Activated B cell treated with CpG ODN at 0.5 μM for 24 hours (primary cell): ENCODE measurements at places on chromosomes 3 and 15. TPM values are rescaled to one million over a fixed set of nuclear protein-coding genes. Genes with fewer than 3 reads are reported as not detected.

- H3K27me3 ChIP-seq: peaks cover 5% of the 10 kb centered on the region
- peaks cover 18% of the 10 kb centered on the region for H3K4me1 ChIP-seq
- H3K36me3 ChIP-seq: peaks cover 3% of the 10 kb centered on the region
- H3K4me3 ChIP-seq: no peak overlapping the region
- no peak for DNase-seq
These were observed 2.0 kb downstream of the MYEF2 start for GRCh38 chr15:48176112-48176511.

GRCh38 chr3:146543461-146544001 lies 876 bp downstream of the PLSCR1 start:
- H3K36me3 ChIP-seq: peaks cover 4% of the 10 kb centered on the region
- DNase-seq: no peak
- peak overlapping the region; percentile 92 for H3K27ac ChIP-seq
- H3K27me3 ChIP-seq: no peaks in the 10 kb centered on the region
- H3K4me1 ChIP-seq: peaks cover 54% of the 10 kb centered on the region

GOLGA8Q gene
- total RNA-seq: 0.64 and 1.8 TPM in 2 replicates

DNA sequence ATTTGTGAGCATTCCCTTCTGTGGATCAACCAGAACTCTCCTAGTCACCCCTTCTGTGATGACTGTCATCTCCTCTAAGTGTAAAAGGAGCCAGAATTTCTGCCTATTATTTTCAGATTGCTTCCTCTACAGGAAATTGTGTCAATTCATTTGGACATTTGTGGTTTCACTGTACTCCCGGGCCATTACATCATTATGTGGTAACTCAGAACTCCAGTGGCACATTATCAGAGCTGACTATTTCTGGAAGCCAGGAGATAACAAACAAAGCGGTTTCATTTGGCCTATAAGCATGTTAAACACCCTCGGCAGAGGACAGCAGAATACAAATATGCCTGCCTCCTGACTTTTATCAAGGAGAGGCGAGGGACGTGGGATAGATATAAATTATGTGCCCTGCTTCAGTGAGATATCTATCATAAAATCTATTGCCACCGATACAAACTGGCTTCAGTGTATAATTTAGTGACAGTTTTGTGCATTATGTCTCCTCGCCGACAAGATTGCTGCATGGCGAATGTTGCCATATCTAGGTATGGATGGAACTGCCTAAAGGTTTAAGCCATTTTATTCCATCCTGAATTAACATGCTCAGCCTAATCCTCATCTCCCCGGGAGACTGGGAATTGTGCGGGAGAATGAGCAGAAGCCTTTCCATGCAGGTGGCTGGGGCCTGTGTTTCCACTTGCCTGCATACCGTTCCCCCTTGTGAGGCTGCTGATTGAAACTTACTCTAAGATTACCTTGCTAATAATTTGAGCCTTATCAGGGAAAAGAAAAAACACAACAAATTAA lies 193.4 kb upstream of the SEMA6D start:
- no peaks in the 10 kb centered on the region for H3K4me1 ChIP-seq
- no peak for DNase-seq
- no peak overlapping the region for H3K27ac ChIP-seq

SEMA5B gene
- 1.0 and 1.6 TPM in 2 replicates for total RNA-seq

DNA sequence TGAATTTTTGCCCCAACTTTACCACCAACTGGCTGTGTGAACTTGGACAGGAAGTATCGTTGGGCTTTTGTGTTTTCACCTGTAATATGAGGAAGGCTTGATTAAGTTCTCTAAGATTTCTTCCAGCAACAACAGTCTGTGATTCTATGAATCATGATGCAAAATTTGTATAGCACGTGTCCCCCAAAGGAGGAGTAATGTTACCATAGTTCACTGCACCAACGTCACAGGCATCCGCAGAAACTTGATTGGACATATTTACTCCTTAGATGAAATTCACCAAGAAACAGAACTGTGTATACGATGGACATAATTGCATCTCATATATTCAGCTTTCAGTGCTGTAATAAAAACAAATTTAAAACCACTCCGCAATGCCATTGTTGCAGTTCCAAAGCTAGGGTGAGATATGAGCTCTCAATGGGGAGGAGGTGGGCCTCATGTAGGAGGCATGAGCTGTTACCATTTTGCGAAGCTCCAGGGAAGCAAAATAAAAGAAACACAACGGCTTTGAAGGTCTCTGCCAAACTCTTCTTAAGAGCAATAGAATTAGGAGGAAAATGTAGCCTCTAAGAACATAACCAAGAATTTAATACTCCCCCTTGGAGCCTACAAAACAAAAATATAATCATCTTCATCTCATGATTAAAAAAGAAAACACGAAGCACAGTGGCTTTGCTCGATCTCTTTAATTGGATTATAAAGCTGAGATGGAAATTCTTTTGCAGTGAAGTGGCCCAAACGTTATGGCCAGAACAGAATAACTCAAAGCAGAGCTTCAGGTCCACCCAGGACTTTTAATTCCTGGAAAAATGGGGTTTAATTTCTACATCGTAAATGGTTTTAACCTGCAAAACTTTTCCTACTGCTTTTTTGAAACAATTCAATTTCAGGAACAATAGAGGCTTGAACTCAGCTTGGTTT lies 80.7 kb downstream of the CHST2 start:
- no peaks in the 10 kb centered on the region for H3K36me3 ChIP-seq
- H3K27ac ChIP-seq: no peak overlapping the region
- no peak for DNase-seq

GRCh38 chr3:160136421-160136820 lies 88.8 kb upstream of the C3orf80 start:
- H3K4me1 ChIP-seq: peaks cover 19% of the 10 kb centered on the region
- no peaks in the 10 kb centered on the region for H3K27me3 ChIP-seq
- H3K27ac ChIP-seq: no peak overlapping the region
- no peak overlapping the region for H3K4me3 ChIP-seq
- H3K36me3 ChIP-seq: no peaks in the 10 kb centered on the region
- no peak for DNase-seq

AAGAB gene
- total RNA-seq: 48.5 and 50.8 TPM in 2 replicates

KY gene
- total RNA-seq: not detected in 2 replicates

DNA sequence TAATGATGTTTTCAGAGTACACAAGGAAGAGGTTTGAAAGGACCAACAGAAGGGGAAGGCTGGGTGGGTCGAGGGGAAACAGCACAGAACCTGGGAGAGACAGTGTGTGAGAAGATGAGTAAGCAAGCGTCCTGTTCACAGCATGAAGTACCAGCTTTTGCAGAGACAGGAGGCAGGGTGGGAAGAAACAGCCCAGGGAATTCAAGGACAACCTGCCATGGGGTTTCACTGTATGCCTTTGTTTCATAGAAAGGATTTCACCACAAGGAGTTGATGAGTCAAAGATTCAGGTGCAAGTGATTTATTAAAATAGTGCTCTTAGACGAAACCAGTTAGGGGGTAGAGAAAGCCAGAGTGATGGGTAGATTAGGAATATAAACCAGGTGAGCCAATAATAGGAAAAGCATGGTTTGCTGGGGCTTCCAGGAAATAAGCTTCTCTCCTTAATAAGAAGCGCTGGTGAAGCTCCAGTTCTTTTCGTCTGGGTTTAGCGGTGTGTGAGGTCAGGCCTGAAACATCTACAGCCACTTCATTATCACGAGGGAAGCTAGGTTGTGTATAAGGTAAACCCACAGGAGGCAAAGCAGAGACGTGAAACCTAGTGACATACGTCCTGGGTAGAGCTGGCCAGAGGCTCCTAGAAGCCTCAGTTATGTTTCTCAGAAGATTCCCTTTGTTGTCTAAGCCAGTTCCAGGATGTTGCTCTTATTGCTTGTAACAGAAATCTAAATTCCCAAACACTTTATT lies 3.9 kb downstream of the HHLA2 start:
- H3K4me3 ChIP-seq: no peak overlapping the region
- H3K27ac ChIP-seq: no peak overlapping the region
- no peaks in the 10 kb centered on the region for H3K36me3 ChIP-seq
- no peak for DNase-seq

DNA sequence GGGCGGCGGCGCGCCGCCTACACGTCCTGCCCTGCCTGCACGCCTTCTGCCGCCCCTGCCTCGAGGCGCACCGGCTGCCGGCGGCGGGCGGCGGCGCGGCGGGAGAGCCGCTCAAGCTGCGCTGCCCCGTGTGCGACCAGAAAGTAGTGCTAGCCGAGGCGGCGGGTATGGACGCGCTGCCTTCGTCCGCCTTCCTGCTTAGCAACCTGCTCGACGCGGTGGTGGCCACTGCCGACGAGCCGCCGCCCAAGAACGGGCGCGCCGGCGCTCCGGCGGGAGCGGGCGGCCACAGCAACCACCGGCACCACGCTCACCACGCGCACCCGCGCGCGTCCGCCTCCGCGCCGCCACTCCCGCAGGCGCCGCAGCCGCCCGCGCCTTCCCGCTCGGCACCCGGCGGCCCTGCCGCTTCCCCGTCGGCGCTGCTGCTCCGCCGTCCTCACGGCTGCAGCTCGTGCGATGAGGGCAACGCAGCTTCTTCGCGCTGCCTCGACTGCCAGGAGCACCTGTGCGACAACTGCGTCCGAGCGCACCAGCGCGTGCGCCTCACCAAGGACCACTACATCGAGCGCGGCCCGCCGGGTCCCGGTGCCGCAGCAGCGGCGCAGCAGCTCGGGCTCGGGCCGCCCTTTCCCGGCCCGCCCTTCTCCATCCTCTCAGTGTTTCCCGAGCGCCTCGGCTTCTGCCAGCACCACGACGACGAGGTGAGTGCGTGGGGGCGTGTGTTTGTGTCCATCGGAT lies 602 bp downstream of the TRIM71 start:
- H3K4me1 ChIP-seq: peaks cover 31% of the 10 kb centered on the region
- no peak overlapping the region for H3K27ac ChIP-seq
- peak overlapping the region; percentile 41 for H3K4me3 ChIP-seq
- peak; percentile 15 for DNase-seq
- H3K27me3 ChIP-seq: peaks cover 50% of the 10 kb centered on the region

DNA sequence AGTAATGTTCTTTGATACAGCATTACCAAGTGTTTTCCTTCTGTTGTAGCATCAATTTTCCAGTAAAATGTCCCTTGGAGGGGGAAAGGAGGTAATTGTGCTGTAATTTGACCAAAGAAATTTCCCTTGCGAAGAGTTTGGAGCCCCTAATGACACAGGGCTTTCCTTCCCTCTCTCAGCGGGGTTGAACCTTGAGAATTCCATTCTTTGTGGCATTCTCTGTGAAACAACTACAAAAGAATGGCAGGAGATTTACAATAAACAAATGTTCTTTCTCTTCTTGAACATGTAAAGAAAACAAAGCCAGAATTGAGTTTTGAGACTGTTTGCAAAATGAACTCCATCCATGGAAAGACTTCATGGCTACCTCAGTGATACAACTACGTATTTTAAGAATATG lies 53.4 kb downstream of the SIDT1 start:
- no peak for DNase-seq
- no peaks in the 10 kb centered on the region for H3K27me3 ChIP-seq
- H3K27ac ChIP-seq: no peak overlapping the region

DNA sequence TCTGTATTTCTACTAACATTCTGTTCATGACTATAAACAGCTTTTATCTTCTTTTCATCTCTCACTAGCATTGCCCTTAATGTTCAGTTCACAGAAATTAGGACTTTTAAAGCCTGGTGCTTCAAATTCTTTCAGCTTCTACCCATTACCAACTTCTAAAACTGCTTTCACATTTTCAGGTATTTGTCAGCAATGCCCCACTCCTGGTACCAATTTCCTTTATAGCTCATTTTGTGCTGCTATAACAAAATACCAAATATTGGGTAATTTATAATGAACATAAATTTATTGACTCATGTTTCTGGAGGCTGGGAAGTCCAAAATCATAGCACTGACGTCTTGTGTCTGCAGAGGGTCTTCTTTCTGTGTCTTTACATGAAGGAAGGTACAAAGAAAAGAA lies 753.1 kb upstream of the CCDC54 start:
- H3K36me3 ChIP-seq: no peaks in the 10 kb centered on the region
- no peak overlapping the region for H3K27ac ChIP-seq
- DNase-seq: no peak
- no peak overlapping the region for H3K4me3 ChIP-seq
- peaks cover under 1% of the 10 kb centered on the region for H3K4me1 ChIP-seq

PAQR5 gene
- not detected in 2 replicates for total RNA-seq

DNA sequence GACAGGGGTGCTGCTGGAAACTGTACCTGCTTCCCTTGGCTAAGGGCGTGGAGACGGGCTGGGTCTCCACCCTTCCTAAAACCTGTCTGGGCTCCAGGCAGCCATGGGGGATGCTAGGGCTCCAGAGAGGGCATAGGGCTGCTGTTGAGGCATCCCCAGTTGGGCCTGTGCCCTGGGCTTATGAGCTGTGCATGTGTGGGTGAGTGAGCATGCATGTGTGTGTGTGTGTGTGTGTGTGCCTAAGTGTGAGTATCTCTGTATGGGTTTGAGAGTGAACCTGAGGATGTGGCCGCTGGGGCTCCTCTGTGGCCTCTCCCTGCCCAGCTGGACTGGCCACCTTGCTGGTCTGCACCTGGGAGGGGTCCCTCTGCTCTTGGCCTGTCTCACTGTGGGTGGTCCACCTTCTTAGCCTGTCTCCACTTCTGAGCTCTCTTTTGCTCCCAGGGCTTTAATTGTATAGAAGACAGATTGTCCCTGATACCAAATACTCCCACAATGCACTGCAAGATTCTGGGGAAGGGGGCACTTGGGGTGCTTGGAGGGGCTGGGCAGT lies 11.9 kb upstream of the TMEM115 start:
- no peaks in the 10 kb centered on the region for H3K36me3 ChIP-seq
- no peak overlapping the region for H3K4me3 ChIP-seq
- no peak overlapping the region for H3K27ac ChIP-seq
- peaks cover 2% of the 10 kb centered on the region for H3K4me1 ChIP-seq
- DNase-seq: no peak

DNA sequence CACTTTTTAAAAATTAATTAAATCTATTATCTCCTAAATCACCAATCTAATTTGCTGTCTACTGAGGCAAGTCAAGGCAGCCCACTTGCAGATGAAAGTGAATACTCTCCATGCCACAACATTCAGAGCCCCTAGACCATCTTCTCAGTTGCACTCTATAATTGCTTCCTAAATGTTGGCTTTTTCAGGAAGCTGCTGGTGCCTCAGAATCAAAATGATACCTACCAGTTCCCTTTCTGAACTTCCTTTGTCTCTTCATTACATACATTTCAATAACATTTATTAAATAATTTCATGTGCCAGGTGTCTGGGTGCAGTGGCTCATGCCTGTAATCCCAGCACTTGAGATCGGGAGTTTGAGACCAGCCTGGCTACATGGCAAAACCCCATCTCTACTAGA lies 124.1 kb downstream of the SERPINI1 start:
- no peaks in the 10 kb centered on the region for H3K27me3 ChIP-seq
- no peak overlapping the region for H3K4me3 ChIP-seq
- H3K4me1 ChIP-seq: peaks cover 32% of the 10 kb centered on the region
- no peak for DNase-seq

DNA sequence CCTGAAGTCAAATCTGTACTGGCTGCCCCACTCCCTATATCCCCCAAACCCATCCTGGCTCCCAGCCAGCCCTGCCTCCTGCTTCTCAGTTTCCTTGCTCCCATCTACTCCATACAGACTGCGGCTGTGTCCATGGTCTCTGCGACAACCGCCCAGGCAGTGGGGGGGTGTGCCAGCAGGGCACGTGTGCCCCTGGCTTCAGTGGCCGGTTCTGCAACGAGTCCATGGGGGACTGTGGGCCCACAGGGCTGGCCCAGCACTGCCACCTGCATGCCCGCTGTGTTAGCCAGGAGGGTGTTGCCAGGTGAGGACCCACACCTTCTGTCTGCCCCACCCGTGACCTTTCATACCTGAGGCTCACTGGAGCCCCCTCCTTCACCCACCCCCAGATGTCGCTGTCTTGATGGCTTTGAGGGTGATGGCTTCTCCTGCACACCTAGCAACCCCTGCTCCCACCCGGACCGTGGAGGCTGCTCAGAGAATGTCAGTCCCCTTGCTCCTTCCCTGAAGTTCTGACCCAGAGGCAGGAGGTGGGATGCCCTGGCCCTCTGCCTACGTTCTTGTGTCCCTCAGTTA lies 14.7 kb downstream of the STAB1 start:
- H3K4me3 ChIP-seq: no peak overlapping the region
- no peak overlapping the region for H3K27ac ChIP-seq
- H3K36me3 ChIP-seq: no peaks in the 10 kb centered on the region
- no peaks in the 10 kb centered on the region for H3K4me1 ChIP-seq
- no peaks in the 10 kb centered on the region for H3K27me3 ChIP-seq

MESP2 gene
- 0.40 TPM in 1 of 2 replicates, not detected in the other for total RNA-seq
